ENCODE measurements at places on chromosomes 13 and 19.

- no peak for DNase-seq
Measured at GRCh38 chr13:112957295-112957677, 11.7 kb upstream of the MCF2L start.

DNA sequence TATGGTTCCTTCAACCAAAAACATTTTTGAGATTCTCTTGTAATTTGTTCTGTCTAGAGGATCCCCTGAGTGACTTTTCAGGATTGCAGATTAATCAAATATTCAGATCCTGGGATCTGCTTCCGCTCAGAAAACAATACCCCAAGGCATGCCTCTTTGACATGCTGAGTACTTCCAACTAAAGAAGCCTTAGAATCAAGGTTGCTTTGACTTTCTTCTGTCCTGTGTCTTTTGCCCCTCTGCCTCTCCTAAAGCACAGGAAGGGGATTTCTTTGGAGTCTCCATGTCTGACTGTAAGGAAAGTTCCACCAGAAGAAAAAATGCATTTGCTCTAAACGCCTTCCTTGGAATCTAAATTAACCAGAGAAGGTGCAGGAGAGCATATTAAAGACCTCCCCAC is 431.5 kb downstream of the FGF14 start:
- DNase-seq, result no peak

DNA sequence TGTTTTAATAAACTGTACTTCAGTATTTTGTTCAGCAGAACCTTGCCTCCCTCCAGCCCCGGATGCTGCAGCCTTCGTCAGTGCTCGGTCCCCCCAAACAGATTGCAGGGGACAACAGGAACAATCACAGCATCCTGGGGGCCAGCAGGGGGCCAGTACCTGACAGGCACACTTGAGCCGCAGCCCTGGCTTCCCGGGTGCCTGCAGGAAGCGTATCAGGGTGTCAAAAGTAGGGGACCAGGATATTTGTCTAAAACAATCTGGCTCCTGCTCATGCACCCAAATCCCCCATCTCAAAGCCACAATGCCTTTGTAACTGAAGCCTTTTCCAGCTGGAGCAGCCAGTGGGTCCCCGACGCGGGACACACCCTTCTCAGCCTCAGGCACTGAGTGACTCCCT is 167.5 kb upstream of the TSHZ3 start:
- DNase-seq, result no peak

DNA sequence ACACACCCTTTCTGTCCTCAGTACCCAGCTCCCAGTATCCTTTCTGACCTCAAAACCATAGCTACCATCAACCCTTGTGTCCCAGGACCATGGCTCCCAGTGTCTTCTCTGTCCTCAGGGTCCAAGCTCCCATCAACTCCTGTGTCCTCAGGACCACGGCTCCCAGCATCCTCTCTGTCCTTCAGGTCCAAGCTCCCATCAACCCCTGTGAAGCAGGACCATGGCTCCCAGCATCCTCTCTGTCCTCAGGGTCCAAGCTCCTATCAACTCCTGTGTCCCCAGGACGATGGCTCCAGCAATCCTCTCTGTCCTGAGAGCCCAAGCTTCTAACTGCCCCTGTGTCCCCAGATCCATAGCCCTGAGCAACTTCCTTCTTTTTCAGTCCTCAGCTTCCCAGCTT is 1.7 kb upstream of the CADM4 start:
- DNase-seq, result no peak

DNA sequence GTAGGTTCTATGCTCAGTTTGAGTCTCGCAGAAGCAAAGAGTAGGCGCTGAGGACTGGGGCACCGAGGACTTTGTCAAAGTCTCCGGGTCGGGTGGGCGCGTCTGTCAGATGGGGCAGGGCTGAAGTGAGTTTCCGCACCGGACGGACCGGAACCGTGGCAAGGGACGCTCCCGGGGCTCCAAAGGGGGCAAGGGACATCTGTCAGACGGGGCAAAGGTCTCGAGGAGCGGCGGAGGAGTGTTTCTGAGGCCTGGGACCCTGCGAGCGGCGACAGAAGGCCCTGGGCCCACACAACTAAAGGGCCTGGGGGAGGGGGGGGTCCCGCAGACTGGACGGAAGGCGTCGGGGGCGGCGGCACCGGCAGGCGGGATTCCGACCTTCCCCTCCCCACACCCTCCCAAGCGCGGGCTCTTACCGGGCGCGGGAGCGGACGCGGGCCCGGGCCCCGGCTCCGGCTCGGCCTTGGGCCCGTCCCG is 13.3 kb upstream of the AKAP8L start:
- DNase-seq, result no peak

GRCh38 chr19:795073-795611 is 2.1 kb upstream of the PTBP1 start:
- no peak for DNase-seq

DNA sequence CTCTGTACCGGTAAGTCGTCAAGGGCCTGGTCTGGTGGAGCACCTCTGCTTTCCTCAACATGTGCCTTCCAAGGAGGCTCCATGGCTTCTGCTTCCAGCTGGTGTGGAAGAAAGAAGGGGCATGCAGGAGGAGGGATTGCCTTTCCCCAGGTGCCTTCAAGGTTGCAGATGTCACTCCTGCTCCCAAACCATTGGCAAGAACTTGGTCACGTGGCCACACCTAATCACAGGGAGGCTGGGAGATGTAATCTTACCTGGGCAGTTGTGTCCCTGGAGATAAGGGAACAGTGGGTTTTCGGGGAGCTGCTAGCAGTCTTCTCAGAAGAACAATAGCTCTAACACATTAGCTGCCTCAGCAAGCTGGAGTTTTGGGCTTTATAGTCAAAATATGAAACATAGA is 9.7 kb upstream of the GPR18 start:
- DNase-seq, result no peak

All from amniotic stem cell (primary cell).